ENCODE measurements at places on chromosomes 7 and 10.

DNA sequence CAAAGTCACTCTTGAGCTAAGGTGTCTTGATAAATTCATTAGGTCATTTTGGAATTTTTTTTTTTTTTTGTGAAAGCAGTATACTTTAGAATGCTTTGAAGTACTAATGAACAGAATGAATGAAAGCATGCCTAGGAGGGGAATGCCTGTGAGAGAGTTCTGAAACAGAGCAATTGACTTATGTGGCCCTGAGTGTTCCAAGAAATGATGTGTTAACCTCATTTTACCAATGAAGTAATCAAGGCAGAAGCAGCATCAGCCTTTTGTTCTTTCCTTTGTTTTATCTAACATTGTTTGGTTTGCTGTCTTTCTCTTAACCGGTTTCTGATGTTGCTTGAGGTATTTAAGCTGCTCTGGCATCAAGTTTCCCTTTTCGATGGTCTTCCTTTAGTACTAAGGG lies 154.6 kb upstream of the HGF start:
- no peak for DNase-seq

- no peak for DNase-seq
Measured at GRCh38 chr7:17131983-17132655, 166.3 kb upstream of the AHR start.

DNA sequence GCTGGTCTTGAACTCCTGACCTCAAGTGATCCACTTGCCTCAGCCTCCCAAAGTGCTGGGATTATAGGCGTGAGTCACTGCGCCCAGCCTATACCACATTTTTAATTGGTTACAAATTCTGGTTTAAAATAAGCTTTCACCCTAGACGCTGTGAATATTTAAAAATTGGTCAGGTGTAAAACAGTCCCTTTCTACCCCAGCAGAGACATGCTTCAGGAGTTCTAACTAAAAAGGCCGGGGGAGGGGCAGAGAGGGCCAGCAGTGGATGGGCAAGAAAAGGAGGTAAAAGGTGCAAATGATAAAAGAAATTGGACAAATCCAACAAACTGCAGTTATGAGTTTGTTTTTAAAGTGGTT lies 70.0 kb downstream of the WAPL start:
- DNase-seq = no peak

DNA sequence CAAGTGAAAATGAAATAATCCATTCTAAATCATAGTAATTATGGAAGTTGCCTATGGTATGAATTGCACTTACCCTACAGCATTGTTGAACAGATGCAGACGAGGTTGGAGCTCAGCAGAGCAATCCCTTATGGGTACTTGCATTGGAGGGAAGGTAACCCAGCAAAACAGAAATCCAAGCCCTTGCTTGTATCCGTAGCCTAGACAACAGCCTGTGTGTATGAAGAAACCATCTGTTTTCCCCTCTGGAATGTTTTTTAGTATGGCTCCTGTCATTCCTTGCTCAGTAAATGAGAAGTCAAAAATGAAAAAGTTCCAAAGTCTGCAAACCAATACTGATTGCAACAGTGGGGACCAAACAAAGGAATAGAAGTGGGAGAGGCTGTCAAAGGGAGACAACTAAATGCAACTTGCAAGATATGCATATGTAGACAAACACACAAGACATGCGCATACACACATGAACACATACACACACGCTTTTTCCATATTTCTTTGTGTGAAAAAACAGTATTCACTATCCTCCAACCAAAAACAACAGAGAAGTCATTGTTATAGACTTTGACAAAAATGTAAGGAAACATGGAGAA lies 260.8 kb downstream of the DYNC1I1 start:
- DNase-seq = no peak

DNA sequence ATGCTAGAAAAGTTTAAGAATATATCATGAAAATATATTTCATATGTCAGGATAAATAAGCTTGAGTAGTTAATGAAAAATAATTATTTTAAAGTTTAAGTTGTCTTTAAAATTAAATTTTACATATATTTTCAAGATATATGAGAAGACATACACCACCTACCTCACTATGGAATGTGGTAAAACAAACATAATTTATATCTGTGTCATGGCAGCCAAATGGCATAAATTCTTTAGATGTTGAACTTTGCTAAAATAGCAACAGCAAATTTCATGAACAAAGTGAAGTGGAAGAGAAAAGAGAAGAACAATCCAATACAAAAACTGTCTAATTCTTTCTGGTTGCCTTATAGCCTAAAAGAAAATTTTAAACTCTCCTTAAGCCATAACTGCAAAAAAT lies 39.6 kb upstream of the SLC16A12 start:
- peak; percentile 76 for DNase-seq

DNA sequence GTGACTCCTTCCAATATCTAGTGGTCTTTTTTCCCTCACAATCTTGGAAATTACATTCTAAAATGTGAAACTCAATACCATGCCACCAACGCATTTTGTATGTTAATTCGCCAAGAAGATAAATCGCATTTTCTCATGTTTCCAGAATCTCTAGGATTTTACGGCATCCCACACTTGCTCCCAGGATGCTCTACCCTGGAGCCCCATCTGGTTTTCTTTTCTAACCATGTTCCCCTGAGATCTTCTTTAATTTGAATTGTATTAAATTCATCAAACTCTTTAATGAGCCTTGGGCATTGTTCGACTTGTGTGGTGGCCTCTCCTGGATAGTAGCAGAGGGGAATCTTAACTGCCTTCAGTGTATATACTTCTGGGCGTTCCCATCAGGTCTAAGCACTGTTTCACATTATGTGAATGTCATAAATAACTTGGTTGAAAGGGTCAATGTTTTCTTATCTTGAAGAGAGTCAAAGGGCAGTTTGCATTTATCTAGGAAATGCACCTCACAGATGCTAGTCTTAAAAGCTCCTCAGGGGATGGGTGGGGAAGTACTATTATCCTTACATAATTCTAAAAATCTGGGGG lies 169.1 kb upstream of the MEOX2 start:
- DNase-seq = no peak

GRCh38 chr7:43586251-43586900 lies 3.5 kb downstream of the STK17A start:
- peak; percentile 55 for DNase-seq

GRCh38 chr7:77838929-77839491 lies 40.4 kb downstream of the PHTF2 start:
- DNase-seq = no peak

DNA sequence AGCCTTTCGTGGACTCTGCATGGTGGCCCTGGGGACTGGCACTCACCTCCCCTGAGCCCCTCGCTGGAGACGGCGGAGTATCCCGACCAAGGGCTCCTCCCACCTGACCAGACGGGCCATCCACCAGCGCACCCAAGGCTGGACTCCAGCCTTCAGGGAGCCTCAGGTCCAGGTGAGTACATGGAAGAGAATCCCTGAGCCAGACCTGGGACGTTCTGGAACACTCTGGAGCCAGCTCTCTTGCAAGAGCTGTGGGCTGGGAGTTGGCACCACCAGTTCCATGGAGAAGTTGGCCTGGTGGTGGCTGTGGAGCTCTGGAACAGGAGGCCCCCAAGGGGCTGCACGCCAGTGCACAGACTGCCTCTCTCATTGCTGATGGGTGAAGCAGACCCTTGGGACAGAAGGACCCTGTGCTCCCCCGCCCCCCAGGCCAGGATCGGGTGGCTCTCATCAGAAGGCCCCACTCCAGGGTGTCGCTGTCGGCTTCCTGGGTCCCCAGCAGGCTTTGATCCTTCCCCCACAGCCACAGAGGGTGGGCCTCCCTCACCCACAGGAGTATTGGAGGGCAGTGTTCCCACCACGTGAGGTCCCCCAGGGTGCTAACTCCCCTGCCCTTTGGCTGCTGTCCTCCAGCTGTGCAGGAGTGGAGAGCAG lies 189.9 kb downstream of the EBF3 start:
- no peak for DNase-seq

DNA sequence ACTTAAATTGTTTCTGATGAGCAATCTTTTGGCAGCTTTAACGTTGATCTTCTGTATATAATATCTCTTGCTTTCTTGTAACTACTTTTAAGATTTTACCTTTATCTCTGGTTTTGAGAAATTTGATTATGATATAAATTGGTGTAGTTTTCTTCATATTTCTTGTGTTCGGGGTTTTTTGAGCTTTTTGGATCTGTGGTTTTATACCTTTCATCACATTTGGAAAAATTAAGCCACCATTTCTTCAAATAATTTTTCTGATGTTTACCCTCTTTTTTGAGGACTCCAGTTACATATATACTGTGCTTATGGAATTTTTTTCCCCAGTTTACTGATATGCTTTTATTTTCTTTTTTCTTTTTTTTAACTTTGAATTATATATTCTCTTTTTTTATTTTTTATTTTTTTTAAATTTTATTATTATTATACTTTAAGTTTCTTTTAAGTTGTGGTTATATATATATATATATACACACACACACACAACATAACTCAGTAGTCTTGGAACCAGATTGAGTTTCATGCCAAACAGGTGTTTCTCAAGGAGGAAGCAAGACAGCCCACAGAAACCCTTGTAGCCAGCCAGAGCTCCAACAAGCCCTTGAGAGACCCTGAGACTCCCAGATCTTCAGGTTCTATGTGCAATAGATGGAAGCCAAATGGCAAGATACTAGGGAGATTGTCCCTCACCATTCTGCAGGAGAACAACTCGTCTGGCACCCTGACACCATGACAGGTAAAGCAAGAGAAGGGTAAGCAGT lies 27.5 kb upstream of the NME8 start:
- DNase-seq = no peak

DNA sequence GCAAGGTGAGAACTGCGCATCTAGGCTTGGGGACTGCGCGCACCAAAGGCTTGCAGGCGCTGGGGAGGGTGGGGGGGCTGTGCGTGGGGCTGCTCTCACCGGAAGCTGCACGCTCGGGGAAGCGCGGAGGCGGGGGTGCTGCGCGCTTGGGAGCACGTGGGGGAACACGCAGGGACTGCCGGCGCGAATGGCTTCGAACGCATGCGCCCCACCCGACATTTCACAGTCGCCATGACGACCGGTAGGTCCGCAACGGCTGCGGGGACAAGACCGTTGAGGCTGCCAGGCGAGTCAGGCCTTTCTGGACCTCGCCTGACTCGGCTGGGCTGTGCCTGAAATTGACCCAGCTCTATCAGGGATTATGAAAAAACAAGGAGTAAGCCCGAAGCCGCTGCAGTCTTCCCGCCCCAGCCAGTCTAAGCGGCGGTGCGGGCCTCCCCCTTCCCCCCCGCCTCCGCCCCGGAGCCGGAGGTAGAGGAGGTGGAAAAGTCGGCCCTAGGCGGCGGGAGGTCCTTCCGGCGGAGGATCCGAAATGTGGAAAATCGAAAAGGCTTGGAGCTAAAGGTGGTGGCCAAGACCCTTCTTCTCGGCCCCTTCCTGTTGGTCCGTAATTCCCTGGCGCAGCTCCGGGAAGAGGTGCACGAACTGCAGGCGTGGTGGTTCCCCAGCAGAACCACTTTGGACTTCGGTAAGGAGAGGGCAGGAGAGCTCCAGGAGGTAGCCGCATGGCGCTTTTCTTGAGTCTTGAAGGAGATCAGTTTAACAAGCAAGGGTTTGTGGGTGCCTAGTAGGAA lies 34.9 kb upstream of the STEAP1 start:
- DNase-seq = peak; percentile 31

DNA sequence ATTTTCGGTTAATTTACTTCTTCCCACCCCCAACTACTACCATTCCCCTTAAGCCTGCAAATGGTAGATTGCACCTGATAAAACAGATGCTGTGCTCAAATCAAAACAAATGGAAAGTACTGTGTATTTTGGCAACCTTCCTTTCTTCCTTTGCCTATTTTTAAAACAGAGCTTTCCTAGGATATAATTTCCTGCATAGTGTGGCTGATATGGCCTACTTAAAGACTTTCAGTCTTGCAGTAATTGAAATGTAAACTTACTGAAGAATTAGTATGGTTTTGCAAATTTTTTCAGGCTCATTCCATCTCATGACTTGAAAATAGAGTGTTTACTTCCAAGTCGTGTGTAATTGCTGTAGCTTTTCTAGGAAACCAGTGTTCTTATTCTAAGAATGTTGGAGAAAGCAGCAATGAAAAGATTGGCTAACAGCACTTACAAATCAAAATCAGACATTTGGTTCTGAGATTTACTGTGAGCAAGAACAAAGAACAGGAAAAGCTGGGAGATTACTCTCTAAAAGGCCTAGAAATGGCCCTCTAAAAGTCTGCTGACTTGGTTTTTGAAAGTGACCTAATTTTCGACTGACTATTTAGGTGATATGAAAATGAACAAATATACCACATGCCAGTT lies 52.0 kb downstream of the REEP3 start:
- DNase-seq = peak; percentile 55

DNA sequence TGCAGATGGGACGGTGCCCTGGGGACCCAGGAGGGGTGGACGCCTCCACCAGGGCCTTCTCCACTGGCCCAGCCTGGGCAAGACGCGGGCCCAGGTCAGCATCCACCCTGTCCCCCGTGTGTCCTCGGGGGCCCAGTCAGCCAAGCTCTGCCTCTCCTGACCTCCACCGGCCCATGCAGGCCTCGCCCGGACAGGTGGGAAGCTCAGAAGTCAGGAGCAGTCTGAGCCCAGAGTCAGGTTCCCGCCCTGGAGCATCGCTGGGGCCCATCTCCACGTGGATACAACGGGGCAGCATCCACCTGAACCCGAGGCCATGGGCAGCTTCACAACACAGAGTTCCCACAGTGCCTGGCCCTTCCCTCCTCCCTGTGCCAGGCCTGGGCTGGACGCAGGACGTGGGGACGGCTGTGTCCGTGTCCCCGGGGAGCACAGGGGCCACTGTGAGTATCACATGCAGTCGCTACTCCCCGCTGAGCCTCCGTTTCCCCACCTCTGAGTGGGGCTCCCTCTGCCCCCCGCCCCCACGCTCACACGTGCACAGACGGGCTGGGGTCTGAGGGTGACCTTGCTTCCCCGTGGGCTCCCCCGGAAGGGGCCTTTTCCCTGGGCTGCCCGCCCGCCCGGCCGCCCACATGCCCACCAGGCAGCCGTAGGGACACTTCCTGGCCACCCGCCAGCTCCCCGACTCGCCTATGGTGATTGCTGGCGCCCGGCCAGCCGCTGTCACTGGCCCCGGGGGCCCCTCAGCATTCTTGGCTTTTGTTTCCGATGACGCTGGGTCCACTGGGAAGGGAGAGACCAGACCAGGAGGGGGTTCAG lies 64.3 kb downstream of the PDGFA start:
- DNase-seq = peak; percentile 34

DNA sequence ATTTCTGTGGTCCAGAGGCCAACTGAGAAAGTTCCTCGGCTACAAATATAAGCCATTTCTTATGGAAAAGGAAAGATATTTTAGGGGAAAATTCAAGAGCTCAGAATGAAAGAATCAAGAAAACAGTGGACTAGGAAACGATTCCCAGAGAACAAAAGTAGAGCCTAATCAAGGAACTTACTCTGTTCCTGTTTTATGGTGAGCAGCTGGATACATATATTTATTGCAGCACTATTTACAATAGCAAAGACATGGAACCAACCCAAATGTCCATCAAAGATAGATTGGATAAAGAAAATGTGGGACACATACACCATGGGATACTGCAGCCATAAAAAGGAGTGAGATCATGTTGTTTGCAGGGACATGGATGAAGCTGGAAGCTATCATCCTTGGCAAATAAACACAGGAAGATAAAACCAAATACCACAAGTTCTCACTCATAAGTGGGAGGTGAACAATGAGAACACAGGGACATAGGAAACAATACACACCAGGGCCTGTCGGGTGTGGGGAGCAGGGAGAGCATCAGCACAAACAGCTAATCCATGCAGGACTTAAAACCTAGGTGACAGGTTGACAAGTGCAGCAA lies 298.7 kb downstream of the THSD7A start:
- DNase-seq = no peak

All from fibroblast of skin of back (primary cell).